Stimulated activated CD8-positive, alpha-beta memory T cell treated with anti-CD3 and anti-CD28 coated beads, Interleukin-7, amount 100 ng/mL, for 1 hour (primary cell): ENCODE measurements at places on chromosomes 7 and 10.

DNA sequence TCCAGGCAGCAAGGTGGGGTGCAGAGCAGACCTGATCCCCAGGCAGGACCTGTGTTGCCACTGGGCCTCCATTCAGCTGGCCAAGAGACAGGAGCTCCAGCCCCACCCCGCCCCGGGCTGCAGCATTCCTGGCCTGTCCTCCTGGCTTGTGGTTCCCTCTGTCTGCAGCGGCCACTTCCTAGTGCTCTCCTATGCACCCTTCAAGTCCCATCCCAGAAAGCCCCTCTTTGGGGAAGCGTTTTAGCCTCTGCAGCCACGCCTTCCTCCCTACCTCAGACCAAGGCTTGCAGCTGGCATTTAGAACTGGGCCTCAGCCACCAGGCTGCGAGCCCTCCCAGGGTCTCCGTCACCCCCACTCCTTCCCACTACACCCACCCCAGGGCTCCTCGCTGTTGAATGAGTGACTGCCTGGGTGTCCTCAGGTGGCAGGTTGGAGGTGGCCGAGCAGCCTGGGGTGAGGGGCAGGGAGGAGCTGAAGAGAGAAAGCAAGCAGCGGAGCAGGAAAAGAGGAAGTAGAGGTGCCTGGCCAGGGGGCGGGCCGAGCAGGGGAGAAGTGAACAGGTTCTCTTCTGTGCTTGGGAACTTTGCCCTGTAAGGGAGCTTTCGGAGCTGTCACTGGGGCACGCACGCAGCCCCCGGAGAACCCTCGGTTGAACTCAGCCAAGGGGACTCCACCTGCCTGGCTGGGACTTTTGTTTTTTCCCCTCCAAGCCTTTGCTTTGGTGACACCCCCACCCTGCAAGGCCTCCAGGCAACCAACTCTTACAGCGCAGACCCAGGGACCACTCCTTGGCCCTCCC is 109.1 kb upstream of the TNRC18 start:
- DNase-seq: no peak

GRCh38 chr7:73343671-73344380 is 15.9 kb downstream of the FKBP6 start:
- no peak for DNase-seq

DNA sequence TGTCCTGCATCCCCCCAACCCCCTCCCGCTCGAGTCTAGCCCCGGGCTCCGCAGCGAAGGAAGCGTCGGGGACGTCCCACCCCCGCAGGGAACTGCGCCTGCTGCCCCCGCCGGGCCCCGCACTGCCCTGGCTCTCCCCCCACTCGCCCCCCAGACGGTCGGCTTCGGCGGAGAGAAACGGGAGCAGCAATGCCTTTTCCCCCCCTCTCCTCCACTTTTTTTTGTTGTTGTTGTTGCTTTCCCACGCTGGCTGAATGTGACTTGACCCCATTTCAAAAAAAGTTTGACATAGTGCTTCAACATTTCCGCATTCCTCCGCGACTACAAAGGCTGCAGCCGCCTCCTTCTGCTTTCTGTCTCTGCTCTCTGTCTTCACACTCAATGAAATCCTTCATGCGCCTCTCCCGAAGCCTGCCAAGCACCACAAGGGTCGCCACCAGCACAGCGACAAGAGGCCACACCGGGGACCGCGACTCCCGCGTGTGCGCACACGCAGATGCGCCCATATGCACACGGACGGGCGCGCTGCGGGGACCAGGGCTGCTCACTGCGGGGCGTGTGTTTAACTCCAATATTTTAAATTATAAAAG is 1.0 kb downstream of the CDK6 start:
- peak; percentile 22 for DNase-seq

- no peak for DNase-seq
These were observed 5.3 kb downstream of the CTBP2 start for GRCh38 chr10:125155101-125155500.

GRCh38 chr10:10233229-10233628 is 784.4 kb upstream of the CELF2 start:
- DNase-seq: no peak

- no peak for DNase-seq
These were observed 142.0 kb upstream of the PRKCQ start for GRCh38 chr10:6721964-6722615.
